ENCODE measurements at places on chromosomes 4 and X. TPM values are rescaled to one million over a fixed set of nuclear protein-coding genes. Genes with fewer than 3 reads are reported as not detected.

GRCh38 chr4:156999175-156999517 lies 27.5 kb upstream of the PDGFC start:
- H3K27ac ChIP-seq: no peak overlapping the region
- H3K36me3 ChIP-seq: no peaks in the 10 kb centered on the region
- H3K4me1 ChIP-seq: no peaks in the 10 kb centered on the region
- no peak overlapping the region for H3K4me3 ChIP-seq

- DNase-seq: no peak
- H3K27me3 ChIP-seq: no peaks in the 10 kb centered on the region
- no peak overlapping the region for H3K4me3 ChIP-seq
- no peak overlapping the region for H3K27ac ChIP-seq
- H3K36me3 ChIP-seq: no peaks in the 10 kb centered on the region
- no peaks in the 10 kb centered on the region for H3K4me1 ChIP-seq
Observed at GRCh38 chr4:5712517-5712916, 1.5 kb downstream of the EVC start.

DNA sequence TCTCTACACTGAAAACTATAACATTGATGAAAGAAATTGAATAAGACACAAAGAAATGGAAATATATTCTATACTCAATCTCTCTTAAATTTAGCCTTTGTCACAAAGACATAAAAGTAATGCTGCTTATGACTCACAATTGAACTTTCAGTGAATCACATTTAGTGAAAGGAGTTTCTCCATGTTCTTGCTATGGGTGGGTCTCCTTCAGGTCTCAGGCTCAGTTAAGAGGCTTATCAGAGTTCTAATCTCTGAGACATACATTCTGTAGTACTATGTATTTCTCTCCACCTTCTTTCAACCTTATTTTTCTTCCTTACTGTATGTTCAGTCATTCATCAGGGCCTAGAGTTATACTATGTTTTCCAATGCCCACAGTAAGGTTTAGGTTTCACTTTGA lies 220.9 kb downstream of the DTHD1 start:
- no peaks in the 10 kb centered on the region for H3K27me3 ChIP-seq
- H3K4me1 ChIP-seq: no peaks in the 10 kb centered on the region
- no peak overlapping the region for H3K27ac ChIP-seq
- H3K36me3 ChIP-seq: no peaks in the 10 kb centered on the region
- DNase-seq: no peak

DNA sequence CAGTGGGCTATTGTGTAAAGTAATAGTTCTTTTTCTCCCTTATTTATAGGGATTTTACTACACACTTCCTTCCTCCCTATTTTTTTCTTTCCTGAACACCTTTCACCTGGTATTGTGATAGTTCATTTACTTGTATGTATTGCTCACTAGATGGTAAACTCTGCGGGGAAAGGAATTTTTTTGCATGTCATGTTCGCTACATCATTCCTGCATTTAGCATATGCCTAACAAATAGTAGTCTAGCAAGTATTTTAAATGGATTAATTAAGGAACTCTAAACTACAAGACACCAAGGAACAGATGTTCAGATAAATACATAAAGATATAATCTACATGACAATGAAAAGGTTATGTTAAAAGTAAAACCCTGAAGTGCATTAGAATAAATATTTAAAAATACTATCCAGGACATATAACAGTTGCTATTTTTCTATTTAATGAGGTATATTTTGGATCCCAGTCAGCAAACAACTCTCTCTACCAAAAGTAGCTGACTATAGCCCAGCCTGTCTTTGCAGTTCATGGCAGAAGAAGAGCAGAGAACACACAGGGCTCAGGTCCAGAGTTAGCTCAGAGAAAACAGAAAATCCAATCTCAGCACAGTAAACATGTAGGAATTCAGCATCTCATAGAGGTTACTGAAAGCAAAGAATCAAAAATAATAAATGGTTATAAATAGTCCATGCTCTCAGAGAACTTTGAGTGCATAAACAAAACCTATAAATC lies 87.8 kb downstream of the PACRGL start:
- H3K36me3 ChIP-seq: no peaks in the 10 kb centered on the region
- no peak overlapping the region for H3K4me3 ChIP-seq
- no peak overlapping the region for H3K27ac ChIP-seq
- no peaks in the 10 kb centered on the region for H3K4me1 ChIP-seq
- no peak for DNase-seq

DNA sequence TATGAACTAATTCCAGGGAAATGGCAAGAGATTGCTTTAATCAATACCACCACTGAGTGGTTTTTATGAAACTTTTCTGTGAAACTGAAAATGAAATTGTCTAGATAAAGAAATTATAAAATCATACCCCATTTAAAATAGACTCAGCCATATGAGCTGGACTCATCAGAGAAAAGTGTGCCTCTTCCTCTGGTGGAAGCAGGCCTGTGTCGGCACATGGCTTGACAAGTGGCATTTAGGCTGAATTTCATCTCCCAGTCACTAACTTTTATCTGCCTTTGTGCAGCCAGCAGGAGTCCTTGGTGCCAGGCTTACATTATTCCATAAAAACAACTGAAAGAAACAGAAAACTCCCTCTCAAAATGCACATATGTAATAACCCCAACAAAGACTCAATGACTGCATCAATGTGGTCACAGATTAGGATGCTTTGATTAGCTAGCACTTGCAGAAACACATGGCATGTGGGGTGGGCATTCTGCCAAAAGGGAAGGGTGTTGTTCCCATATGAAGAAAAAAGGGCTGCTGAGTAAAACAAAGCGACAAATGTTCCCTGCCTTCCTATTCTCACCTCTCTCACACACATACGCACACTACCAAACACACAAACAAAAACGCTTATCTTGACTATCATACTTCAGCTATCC lies 232.3 kb downstream of the PABPC4L start:
- H3K4me1 ChIP-seq: no peaks in the 10 kb centered on the region
- DNase-seq: no peak
- no peaks in the 10 kb centered on the region for H3K36me3 ChIP-seq
- H3K4me3 ChIP-seq: no peak overlapping the region
- H3K27ac ChIP-seq: no peak overlapping the region
- no peaks in the 10 kb centered on the region for H3K27me3 ChIP-seq

The PFKFB1 gene
- total RNA-seq: 0.48 TPM

The RAI2 gene
- total RNA-seq: 2.2 TPM

Data from naive thymus-derived CD4-positive, alpha-beta T cell (primary cell).